Ascending aorta (tissue), 2 donors: ENCODE measurements at places on chromosomes 11 and 22. TPM values are rescaled to one million over a fixed set of nuclear protein-coding genes. Genes with fewer than 3 reads are reported as not detected.

The HOATZ gene
- not detected for total RNA-seq

The FUT4 gene
- 3.2 TPM for total RNA-seq

The TRIM3 gene
- 33.8 TPM for total RNA-seq

The NOX4 gene
- 125 TPM for total RNA-seq

- DNase-seq: no peak
Observed at GRCh38 chr11:113554526-113554925, 79.3 kb upstream of the DRD2 start.

GRCh38 chr11:66491315-66491935 is 11.2 kb downstream of the DPP3 start:
- no peak for DNase-seq

GRCh38 chr11:63698976-63699733 is 17.9 kb downstream of the RTN3 start:
- no peak for DNase-seq
